ENCODE measurements at places on chromosomes 12 and 14. TPM values are rescaled to one million over a fixed set of nuclear protein-coding genes. Genes with fewer than 3 reads are reported as not detected.

The NUAK1 gene
- 120 TPM for total RNA-seq

The NANOG gene
- total RNA-seq: not detected

The NT5DC3 gene
- total RNA-seq: 6.8 TPM

The LMO3 gene
- total RNA-seq: not detected

The CLEC1B gene
- not detected for total RNA-seq

The CD163L1 gene
- 15.8 TPM for total RNA-seq

The CMKLR1 gene
- not detected for total RNA-seq

The KCNA5 gene
- total RNA-seq: not detected

The MIP gene
- 0.38 TPM for total RNA-seq

The IAPP gene
- not detected for total RNA-seq

The ITGA7 gene
- 0.81 TPM for total RNA-seq

The KCNJ8 gene
- not detected for total RNA-seq

The OR6C2 gene
- total RNA-seq: not detected

The DLK1 gene
- not detected for total RNA-seq

The TAS2R19 gene
- total RNA-seq: 2.1 TPM

The RITA1 gene
- 12.8 TPM for total RNA-seq

The STXBP6 gene
- total RNA-seq: 0.16 TPM

The SLC39A5 gene
- 0.38 TPM for total RNA-seq

The LTBP2 gene
- 133 TPM for total RNA-seq

The FOXA1 gene
- not detected for total RNA-seq

The ARHGAP9 gene
- total RNA-seq: under 0.01 TPM

The DPPA3 gene
- total RNA-seq: not detected

The KRT6C gene
- not detected for total RNA-seq

The TAC3 gene
- not detected for total RNA-seq

The KERA gene
- total RNA-seq: not detected

The C12orf50 gene
- not detected for total RNA-seq

The CFAP54 gene
- total RNA-seq: 31.5 TPM

The RIMBP2 gene
- not detected for total RNA-seq

The PROX2 gene
- not detected for total RNA-seq

The KRT82 gene
- total RNA-seq: not detected

The CCDC196 gene
- not detected for total RNA-seq

The PPM1H gene
- total RNA-seq: 3.1 TPM

The RNF31 gene
- total RNA-seq: 38.4 TPM

The CMA1 gene
- not detected for total RNA-seq

The KRT81 gene
- not detected for total RNA-seq

The ST8SIA1 gene
- 0.06 TPM for total RNA-seq

The DEGS2 gene
- total RNA-seq: 0.31 TPM
